Activated CD4-positive, alpha-beta T cell treated with anti-CD3 and anti-CD28 coated beads for 4 hours (primary cell): ENCODE measurements at places on chromosomes 3 and 15.

GRCh38 chr15:40956541-40956982 lies 3.3 kb downstream of the CHAC1 start:
- no peak for DNase-seq

DNA sequence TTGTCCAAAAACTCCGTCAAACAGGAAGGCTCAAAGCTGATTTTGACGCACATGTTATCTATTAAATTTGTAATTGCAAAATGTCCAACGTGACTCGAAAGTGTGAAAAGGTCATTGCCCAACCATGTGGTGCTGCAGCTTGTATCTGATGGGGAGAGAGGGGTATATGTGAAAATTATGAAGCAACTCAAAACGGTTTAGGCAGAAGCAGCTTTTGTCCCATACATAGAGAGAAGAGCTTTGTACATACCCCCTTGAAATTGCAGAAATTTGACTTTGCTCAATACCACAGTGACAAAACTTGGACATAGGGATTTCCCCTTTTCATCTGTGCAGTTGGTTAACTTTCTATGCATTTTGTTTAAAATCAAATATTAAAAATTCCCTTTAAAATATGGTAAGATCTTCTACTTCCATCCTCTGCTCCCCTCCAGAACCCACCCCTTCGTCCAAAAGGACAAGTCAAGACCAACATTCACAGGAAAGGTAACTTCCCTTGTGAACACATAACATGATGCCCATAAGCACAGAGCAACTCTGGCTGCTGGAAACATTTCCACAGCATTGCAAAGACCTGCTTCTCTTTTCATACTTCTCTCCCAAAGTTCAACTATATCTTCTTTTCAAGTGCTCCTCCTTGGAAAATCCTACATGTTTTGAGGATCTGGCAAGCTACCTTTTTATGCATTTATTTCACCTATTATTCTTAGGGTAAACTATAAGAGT lies 253.7 kb upstream of the THBS1 start:
- no peak for DNase-seq

DNA sequence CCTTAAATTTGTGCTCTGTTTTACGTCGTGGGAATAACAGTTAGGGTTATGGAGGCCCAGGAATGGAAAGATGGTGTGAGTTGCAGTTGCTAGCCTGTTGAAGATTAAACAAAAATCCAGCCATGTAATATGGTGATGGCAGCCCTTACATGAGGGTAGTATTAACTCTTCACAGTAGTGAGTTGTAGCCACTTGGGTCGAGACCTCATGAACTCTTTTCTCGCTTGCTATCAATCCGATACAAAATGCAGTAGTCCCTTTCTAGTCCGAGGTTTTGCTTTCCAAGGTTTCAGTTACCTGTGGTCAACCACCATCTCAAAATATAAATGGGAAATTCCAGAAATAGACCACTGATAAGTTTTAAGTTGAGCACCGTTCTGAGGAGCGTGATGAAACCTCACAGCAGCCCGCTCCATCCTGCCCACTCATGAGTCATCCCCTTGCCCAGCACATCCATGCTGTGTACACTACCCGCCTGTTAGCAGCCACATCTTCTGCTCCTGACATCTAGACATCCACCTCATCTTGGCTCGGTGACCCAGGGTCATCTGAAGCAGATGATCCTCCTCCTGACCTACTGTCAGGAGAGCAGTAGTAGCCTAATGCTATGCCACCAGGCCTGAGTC lies 177.9 kb downstream of the CDIN1 start:
- no peak for DNase-seq

- no peak for DNase-seq
Measured at GRCh38 chr15:98547741-98548138, 100.6 kb upstream of the IGF1R start.

DNA sequence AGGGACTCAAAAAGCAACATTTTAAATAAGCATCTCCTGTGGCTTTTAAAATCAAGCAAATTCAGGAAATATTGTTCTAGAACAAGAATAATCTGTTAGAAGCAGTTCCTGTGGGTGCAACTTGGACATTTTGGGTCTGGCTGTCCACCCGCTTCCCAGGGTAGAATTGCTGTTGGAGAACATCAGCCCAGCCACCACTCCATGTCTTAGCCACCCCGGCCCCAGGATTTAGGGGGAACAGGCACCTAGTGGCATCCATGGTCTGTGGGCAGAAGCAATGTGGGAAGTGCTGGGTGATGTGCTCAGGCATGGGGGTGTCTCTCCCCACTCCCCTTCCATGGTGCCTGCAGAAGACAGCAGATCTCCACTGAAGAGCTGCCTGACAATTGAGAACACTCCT lies 162.6 kb downstream of the KLF13 start:
- DNase-seq = no peak

- no peak for DNase-seq
Measured at GRCh38 chr3:182342252-182342651, 451.1 kb upstream of the ATP11B start.

DNA sequence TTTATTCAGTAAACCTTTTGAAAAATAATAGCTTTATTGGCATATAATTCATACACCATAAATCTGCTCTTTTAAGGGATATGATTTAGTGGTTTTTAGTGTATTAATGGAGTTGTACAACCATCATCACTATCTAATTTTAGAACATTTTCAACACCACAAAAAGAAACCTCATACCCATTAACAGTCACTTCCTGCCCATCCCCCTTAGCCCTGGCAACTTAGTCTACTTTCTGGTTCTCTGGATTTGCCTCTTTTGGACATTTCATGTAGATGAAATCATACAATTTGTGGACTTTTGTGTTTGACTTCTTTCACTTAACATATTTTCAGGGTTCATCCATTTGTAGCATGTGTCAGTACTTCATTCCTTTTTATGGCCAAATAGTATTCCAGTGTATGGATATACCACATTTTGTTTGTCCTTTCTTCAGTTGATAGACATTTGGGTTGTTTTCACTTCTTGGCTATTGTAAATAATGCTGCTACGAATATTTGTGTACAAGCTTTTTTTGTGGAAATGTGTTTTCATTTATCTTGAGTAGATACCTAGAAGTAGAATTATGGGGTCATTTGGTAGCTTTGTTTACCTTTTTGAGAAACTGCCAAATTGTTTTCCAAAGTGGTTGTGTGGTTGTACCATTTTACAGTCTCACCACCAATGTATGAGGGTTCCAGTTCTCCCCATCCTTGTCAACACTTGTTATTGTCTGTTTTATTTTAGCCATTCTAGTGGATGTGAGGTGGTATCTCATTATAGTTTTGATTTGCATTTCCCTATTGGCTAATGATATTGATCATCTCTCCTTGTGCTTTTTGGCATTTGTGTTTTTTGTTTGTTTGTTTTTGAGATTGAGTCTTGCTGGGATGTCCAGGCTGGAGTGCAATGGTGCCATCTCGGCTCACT lies 45.8 kb downstream of the SMAD3 start:
- no peak for DNase-seq

GRCh38 chr15:24761704-24762302 lies 86.2 kb downstream of the NPAP1 start:
- no peak for DNase-seq

GRCh38 chr3:119219069-119219468 lies 21.6 kb downstream of the B4GALT4 start:
- peak; percentile 14 for DNase-seq

GRCh38 chr15:65245096-65245856 lies 34.0 kb upstream of the CILP start:
- no peak for DNase-seq

DNA sequence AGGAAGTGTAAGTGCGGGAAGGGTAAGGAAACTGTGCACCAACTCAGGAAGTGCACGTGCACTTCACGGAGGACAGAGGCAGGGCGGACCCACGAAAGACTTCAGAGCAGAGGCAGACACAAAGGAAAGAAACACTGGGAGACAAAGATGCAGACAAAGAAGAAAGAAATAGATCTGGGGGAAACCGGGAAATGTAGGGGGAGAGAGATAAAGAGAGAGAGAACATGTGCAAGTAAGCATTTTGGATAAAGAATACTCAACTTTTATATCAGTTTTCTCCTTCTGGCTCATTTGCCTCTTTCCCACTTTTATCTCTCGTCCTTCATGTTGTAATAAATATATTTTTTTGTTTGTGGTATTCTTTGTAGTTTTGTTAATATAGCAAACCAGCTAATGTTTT lies 204.2 kb downstream of the WDR72 start:
- no peak for DNase-seq

GRCh38 chr15:57500979-57501576 lies 90.6 kb upstream of the MYZAP start:
- no peak for DNase-seq

GRCh38 chr3:66809595-66809958 lies 188.5 kb upstream of the KBTBD8 start:
- DNase-seq = no peak

- no peak for DNase-seq
Measured at GRCh38 chr15:81930582-81931369, 115.0 kb downstream of the MEX3B start.

DNA sequence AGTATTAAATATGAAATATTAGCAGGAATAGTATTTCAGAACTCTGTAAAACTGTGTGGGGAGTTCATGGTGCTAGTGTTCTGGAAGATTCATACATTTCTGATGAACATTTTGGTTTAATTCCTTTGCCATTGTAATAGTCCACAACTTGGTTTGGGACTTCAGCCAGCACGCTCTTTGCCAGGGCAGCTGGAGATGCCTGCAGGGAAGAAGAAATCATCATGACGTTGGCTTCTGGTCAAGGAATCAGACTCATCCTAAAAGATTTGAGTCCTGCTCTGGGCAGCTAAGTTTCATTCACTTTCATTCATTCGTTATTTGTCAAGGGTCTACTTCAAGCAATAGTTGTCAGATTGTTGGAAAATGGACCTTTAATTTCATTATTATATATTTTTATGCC lies 32.4 kb upstream of the MRPL3 start:
- DNase-seq = no peak

- no peak for DNase-seq
Measured at GRCh38 chr3:182732232-182733015, 60.9 kb upstream of the ATP11B start.

- DNase-seq = no peak
Measured at GRCh38 chr3:132874701-132875100, 152.5 kb upstream of the NPHP3 start.

GRCh38 chr3:166518040-166518439 lies 680.8 kb upstream of the BCHE start:
- DNase-seq = no peak

- DNase-seq = no peak
Measured at GRCh38 chr3:115254492-115255196, 107.6 kb upstream of the ZBTB20 start.

- no peak for DNase-seq
Measured at GRCh38 chr15:25053000-25053815, 98.4 kb downstream of the SNRPN start.

DNA sequence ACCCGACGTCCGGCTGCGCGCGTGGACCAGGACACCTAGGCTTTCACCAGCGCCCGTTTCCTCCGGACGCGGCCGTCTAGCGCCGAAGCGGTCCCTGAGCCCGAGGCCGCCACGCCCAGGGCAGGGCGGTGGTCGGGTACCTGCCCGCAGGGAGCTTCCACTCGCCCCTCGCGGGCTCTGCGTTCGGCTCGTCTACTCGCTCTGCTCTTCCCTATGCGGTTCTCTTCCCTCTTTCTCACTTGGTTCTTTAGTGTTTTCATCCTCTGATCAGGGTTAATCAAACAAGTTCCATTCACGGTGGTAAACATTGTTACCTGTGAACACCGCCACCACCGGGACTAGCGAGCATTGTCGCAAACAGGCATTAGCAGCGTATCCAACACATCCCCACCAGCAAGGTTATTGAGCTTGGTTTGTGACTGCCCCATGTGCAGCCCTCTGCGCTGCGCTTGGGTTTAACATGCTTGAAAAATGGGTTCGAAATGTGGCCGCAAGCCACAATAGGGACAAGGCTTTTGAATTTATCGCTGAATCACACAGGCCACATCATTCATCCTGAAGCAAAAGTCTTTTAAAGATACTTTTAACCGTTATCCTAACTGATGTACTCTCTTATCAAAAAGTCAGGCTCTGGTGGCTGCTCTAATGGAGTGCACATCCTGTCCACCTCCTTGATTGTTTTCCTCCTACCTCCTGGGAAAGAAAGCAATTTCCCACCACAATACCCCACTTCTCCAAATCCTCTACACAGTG lies 843 bp upstream of the CD47 start:
- peak; percentile 57 for DNase-seq

- no peak for DNase-seq
Measured at GRCh38 chr15:41622901-41623300, 37.3 kb upstream of the MGA start.

GRCh38 chr15:31930967-31931366 lies 99.3 kb upstream of the CHRNA7 start:
- DNase-seq = no peak

DNA sequence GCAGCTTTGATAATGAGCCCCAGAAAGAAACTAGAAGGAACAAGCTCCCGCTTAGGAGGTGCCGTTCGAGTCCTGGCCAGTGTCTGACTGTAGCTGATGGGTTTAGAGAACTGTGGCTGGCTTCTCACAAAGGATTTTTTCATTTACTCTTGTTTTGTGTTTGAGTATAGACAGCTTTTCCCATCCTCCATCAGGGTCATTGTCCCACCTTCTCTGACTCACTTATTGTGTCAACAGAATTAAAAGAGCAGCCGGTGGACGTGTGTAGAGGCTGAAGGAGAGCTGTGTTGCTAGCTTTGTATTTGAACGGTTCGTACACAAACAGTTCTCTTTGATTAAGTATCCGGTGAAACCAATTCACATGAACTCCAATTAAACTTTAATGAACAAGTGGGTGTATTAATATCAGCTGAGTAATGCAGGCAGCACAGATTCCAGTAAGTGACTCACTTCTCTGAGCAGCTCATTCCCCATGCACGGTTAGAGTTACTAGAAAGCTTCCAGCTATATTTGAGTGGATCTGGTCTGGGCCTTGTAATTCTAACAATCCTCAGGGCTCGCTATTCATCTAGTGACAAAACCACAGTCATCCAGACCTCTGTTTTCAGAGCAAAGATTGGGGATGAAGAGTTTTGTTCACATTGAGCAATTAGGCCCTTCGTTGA lies 141.0 kb downstream of the LPP start:
- DNase-seq = no peak
